ENCODE measurements at places on chromosomes 16 and 17.

DNA sequence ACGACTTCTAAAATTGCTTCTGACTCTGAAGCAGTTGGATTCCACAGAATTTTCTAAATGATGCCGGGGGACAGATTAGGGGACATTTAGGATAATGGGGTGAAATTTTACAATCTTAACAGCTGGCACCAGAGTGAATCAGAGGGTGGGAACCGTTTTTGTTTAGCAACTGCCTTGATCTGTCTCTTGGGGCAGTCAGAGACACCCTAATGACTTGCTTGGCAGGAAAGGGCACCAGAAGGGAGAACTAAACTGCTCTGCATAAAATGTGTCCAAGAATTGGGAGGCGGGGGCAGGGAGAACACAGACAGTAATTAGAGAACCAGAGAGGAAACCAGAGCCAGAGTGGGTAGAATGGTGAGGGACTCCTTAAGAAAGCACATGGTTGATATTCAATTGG, 6.1 kb upstream of the ABCC12 start:
- no peak for DNase-seq

DNA sequence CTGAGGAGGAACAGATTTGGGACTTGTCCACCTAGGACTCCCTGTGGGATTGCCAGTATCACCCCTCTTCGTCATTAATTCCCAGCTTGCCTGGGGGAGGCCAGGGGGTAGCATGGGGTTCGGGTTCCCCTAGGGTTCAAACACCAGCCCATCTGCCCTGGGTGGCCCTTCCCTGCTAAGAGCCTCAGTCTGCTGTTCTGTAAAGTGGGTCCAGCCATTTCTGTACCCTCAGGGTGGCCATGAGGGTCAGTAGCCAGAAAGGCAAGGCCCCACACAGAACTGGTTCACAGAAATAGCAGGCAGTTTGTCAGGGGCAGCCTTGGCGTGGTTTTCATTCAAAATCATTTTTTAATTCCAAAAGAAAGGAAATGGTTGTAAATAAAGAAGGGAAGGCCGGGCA, 62.9 kb downstream of the RAI1 start:
- no peak for DNase-seq

GRCh38 chr16:89430436-89431157, 59.8 kb downstream of the ANKRD11 start:
- no peak for DNase-seq

DNA sequence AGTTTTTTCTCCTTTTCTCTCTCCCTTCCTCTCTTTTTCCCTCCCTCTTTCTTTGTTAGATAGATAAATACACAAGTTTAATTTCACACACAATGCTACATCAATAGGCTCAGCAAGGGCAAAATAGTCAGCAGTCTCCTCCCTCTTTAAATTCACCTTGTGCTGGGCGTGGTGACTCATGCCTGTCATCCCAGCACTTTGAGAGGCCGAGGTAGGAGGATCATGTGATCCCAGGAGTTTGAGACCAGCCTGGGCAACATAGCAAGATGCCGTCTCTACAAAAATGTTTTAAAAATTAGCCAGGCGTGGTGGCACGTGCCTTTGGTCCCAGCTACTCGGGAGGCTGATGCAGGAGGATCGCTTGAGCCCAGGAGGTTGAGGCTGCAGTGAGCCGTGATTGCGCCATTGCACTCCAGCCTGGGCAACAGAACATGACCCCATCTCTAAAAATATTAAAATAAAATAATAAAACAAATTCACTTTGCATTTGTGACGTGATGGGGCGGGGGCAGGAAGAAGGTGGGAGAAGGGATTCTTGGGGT, 27.4 kb downstream of the IL21R start:
- no peak for DNase-seq

DNA sequence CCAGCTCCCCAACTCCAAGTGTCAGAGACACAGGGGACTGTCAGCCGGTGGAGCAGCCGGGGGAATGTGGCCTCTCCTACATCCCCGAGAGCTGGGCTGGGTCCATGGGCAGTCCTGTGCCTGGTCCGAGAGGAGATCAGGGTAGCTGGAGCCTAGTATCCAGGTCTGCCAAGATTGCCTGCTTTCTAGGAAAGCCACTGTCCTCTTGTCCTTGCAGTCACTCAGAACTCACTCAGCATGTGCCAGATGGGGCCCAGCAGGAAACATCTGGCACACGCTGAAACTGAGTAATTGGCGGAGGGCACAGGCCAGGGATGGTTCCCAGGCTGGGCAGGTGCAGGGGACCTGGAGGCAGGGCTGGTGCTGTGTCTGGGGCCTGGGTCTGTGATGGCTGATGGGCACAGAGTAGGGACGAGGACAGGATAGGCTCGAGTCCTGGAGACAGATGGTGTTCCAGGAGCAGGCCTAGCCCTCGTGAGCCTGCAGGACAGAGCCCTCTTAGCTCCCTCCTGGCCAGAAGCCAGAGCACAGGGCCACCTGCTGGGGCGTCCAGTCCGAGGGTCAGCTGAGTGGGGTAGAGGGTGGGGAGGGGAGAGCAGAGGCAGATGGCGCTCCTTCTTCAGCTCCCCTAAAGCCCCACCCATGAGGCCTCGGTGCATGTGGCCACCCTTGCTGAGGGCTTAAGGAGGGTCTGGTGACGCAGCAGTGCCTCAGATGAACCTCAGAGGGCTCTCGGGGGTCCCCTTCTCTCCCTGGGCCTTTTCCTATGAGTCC, 31.1 kb downstream of the ADCY7 start:
- DNase-seq, result no peak

DNA sequence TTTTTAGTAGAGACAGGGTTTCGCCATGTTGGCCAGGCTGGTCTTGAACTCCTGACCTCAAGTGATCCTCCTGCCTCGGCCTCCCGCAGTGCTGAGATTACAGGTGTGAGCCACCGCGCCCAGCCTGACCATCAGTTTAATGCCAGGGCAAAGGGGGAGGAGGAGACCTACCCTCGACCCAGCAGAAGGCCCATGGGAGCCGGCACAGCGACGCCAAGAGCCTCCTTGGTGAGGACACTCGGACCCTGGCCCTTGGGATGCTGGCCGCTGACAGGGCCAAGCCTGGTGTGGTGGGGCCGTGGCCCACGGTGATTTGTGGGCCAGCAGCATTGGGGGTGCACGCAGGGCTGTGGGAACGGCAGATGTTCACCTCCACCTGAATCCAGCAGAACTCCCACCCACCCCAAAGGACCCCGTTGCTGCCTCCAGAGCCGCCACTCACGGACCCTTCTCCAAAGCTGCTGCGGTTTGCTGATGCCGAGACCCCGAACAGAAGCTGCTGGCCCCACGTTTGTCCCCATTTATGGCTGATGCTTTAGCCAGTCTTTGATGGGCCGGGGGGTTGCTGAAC, 20.0 kb downstream of the UTS2R start:
- no peak for DNase-seq

Data from activated CD8-positive, alpha-beta memory T cell treated with anti-CD3 and anti-CD28 coated beads for 4 hours (primary cell).